Stimulated activated CD8-positive, alpha-beta memory T cell treated with anti-CD3 and anti-CD28 coated beads, Interleukin-7, amount 100 ng/mL, for 24 hours (primary cell): ENCODE measurements at places on chromosomes 12 and 14.

DNA sequence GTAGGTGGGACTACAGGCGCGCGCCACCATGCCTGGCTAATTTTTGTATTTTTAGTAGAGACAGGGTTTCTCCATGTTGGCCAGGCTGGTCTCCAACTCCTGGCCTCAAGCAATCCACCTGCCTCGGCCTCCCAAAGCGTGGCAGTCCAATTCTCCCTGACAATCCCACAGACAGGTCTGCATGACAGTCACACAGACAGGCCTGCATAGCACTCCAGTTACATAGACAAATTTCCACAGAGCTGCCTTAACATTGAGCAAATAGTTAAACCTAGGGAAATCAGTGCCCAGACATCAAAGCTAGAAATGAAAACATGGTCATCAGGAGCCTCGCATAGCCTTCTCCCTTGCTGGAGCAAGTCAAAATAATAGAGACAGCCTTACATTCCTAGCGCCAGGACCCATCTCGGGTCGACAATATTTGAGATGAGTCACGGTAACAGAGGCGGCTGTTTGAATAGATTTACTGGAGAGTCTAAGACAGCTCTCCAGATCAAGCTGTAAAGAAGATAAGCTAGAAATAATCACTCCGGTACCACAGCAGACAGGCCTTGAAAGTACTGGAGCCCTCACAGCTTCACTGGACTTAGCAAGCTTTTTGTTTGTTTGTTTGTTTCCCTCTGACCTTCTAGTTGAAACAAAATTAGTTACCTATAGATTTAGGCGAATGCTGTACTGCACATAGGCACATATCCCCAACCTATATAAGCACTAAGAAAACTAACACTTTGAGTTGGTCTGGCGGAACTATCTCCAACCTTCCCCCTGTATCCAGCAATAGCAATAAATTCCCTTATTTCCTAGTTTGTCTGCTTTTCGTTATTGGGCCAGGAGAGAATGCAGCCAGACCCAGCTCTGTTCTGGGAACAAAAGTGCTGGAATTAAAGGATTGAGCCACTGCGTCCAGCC lies 23.8 kb upstream of the PYROXD1 start:
- DNase-seq: no peak

DNA sequence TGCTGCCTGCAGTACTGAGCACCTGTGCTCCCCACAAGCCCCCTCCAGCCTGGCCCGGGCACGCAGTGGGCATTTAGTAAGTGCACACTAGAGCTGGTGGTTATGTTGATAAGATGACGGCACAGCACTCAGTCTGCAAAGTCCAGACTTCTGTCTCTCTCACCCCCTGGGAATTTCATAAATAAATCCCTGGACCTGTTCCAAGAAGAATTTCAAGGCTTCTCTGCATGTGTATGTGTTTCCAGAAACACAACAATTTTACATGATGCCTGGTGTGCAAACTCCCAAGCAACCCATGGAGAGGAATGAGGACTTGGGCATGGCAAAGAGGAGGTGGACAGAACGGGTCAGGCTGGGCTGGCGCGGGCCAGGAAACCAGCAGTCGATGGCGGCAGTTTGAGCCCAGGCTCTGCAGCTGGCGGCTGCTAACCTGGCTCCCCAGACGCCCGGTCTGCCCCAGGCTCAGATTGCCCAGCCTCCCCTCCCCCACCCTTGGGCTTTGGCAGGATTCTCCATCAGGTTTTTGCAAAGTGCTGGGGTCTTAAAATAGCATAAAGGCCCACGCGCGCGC lies 10.4 kb upstream of the ACVR1B start:
- no peak for DNase-seq

DNA sequence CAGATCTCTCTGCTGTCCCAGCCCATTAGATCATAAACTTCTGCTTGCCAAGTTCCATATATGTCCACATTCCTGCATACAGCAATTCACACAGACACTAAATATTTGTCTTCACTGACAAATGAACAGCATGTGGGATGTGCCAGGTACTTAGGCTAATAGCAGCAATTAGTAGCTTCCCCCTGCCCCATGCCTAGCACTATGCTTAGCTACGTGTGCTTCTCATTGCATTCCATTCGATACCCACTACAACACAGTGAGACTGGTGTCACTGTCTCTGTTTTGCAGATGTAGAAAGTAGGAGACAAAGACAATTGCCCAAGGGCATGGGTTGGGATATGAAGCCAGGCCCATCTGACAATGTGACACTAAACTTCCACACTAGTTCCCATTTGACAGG lies 308.4 kb downstream of the BCL11B start:
- DNase-seq: no peak

GRCh38 chr14:69711881-69712560 lies 54.9 kb upstream of the SRSF5 start:
- no peak for DNase-seq

GRCh38 chr12:14828892-14829291 lies 14.4 kb downstream of the ART4 start:
- DNase-seq: no peak

DNA sequence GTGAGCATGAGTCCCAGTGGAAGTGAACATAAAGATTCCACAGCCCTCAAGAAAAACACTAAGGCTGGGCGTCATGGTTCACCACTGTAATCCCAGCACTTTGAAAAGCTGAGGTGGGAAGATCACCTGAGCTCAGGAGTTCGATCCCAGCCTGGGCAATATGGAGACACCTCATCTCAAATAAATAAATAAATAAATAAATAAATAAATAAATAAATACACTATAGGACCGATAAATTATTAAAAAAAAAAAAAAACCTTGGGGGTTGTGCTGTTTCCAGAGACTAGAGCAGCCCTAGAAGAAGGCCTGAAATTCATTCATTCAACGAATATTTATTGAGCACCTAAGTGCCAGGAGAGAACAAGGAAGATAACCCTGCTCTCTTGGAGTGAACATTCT lies 1.5 kb upstream of the KANSL2 start:
- no peak for DNase-seq

DNA sequence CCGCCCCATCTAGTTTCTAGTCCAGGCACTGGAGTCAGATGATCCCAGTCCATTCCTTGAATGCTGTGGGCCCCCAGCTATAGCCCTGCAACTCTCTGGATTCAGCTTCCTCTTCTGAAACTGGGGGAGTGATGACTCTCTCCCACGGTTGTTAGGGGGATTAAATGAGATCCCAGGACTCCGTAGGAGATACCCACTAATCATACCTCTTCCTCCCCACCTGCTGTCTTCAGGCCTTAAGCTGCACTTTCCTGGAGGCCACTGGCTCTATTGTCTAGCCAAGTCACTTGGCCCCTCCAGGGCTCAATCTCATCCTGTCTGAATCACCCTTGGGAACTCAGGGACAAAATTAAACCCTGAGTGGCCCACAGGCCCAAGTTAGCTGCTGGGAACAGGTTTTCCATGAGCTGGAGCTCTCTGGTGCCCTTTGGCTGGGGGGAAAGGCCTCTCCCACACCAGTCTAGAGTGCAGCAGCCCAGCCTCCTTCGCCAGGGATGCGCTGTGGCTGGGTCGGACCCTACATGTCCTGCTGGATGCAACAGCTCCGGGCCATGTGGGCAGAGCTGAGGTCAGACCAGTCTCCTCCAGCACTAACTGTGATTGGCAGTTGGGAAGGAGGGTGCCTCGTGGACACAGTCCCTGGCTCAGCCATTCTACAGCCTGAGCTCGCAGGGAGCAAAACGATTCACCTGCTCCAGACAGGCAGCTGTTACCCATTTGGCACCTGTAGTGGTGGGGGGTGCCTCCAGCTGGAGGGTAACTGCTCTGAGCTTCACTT lies 6.0 kb upstream of the ASB2 start:
- no peak for DNase-seq
